Occipital lobe (tissue), 3 donors: ENCODE measurements at places on chromosomes 4 and X.

GRCh38 chr4:48178931-48179330 lies 44.9 kb upstream of the TXK start:
- DNase-seq, result no peak

DNA sequence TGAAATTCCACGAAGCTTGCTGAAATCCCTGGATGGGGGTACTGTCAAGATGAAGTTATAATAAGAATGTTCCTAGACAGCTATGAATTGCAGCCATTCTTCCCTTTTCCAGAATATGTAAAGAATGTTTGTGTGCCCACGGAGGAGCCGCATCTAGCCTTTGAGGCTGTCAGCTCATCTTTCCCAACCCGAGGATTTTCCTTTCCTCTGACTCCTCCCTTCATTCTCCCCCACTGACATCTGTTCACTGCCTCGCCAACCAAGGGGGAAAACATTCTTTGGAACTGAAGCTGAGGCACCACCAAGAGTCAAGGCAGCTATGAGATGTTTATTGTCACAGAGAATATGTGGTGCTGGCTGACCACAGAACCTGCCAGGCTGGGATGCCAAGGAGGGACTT lies 8.8 kb downstream of the NHSL2 start:
- DNase-seq, result no peak

DNA sequence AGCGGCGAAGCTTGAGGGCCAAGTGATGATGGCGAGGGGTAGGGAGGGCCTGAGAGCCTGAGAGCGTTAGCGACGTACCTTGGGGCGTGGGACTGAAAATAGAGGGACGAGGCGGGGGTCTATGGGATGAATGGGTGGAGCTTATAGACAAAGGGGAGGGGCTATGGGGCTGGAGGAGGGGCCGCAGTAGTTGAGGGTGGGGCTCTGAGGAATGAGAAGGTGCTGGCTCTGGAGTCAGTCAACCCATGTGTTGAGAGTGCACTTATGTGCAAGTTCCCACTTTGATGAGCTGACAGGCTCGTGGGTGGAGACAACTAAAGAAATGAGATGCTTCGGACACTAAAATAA lies 488 bp downstream of the TBC1D25 start:
- DNase-seq, result no peak

DNA sequence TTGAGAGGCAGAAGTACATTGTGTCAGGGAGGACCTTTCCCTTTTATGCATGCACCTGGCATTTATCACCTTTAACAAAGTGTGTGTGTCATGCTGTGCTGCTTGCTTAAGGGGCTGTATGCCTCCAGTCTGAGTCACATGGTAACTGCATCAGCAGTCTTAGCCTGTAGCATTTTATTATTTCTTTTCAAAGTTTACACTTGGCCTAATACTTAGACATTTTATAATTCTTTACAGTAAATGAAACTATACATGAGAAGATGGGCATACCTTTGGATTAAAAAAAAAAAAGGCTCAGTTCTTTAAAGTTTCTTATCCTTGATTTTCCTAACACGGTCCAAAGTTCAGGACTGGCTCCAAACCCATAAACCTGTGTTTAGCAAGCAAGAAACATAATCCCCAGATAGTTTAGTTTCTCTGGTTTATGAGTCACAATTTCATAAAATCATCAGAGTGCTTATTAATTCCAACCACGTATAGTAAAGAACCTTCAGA lies 14.6 kb downstream of the NPNT start:
- DNase-seq, result no peak

- no peak for DNase-seq
Observed at GRCh38 chr4:184747034-184747830, 13.3 kb upstream of the CENPU start.

DNA sequence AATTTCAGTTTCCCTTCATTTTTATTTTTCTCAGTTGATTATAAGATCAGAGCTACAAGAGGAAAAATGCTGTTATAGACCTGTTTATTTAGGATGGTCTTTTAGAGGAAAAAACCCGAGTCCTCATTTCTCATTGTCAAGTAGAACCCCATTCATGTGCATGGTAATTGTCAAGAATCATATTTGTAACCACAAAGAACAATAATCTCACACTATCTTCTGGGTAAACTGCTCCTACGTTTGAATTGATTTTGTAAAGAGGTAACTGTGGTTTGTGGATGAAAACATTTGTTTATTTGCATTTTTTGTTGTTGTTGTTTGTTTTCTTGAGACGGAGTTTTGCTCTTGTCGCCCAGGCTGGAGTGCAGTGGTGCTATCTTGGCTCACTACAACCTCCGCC lies 23.8 kb downstream of the RAPGEF2 start:
- DNase-seq, result no peak

GRCh38 chr4:136599890-136600289 lies 932.4 kb downstream of the PCDH18 start:
- no peak for DNase-seq

DNA sequence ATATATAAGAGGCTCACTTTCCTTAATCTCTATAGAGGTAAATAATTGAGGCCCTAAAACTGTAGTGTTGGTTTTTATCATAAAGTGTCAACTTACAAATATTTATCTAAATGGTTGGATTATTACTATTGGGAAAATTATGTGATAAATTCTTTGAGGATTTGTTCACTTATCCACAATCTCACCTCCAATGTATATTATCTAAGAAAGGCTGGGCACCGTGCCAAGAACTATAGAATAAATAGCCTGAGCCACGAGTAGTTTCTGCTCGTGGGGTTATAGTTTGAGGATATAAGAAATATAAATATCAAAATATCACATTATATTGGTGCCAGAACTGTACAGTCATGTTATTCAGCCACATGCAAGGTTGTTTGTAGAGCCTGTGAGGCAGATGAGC lies 177.9 kb downstream of the VEGFC start:
- no peak for DNase-seq

DNA sequence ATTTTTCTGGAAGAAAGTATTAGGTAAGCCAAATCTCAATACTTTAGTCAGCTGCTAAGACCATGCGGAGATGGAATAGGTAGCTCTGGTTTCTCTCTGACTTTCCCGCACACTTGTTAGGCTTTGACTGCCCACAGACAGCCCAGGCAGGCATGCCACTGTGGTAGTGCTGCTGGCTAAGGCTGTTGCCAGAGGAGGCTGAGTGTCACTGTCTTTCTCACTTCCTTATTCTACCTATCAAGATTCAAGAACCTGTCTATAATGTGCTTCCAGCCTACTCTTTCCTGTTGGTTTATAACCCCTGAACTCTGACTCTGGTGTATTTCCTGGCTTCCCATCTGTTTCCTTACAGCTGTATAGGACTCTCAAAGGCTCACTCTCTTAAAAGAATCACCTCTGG lies 81.8 kb upstream of the TRPC5 start:
- DNase-seq, result no peak

GRCh38 chr4:6271701-6272465 lies 2.2 kb downstream of the WFS1 start:
- no peak for DNase-seq

GRCh38 chr4:154367659-154368058 lies 123.9 kb downstream of the DCHS2 start:
- DNase-seq, result no peak

DNA sequence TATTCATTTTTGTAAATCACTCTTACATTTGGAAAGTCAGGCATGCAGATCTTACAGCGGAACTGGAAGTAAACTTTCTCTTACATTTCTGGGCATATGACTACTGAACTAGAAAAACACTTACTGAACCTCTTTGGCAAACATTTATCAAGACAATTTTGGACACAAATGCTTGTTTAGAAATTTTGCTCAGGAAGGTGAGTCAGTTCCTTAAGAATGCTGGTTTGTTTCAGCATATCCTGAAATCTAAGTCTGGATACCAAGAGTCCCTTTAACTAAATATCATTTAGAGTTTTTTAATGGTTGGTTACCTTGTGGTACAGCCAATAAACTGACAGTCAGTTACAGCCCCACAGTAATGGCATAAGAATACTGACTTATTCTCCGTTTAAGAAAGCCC lies 15.0 kb downstream of the SHISA3 start:
- no peak for DNase-seq

DNA sequence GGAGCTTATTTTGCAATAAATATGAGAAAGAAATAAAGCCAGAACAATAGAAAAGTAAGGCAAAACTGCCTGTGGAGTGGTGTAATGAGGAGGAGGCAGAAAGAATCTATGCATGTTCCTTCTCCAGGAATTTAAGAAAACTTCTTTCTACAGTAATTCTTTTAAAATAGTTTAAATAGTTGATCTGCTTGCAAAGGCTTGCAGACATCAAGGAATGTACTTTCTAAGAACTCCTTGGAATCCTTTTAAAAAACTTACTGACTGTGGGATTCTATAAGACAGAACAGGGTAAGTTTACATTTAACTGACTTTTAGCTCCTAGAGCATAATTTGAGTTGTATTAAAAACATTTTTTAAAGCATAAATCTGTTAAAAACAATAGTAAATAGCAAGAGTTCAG lies 63.2 kb upstream of the ALB start:
- no peak for DNase-seq

- DNase-seq, result no peak
Observed at GRCh38 chr4:159273141-159273438, 170.2 kb downstream of the RAPGEF2 start.

GRCh38 chrX:49282647-49283011 lies 13.0 kb downstream of the PPP1R3F start:
- peak; percentile 10 for DNase-seq

DNA sequence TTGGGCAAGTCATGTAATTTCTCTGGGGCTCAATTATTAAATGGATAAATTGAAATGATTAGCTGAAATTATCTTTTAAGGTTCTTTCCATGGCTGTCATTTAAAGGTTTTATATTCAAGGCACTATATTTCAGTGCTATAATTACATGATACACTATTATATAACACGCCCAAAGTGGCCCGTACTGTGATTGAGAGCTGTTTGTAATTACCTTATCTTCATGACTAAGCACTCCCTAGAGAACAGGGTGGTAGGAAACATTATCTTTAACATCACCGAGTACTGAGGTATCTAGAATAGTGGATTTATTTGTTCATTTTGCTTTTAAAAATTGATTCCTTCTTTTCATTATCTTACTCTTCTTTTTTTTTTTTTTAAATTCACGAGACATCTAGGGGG lies 79.0 kb downstream of the DIAPH2 start:
- no peak for DNase-seq

GRCh38 chr4:72591547-72592454 lies 22.8 kb upstream of the ADAMTS3 start:
- DNase-seq, result no peak

DNA sequence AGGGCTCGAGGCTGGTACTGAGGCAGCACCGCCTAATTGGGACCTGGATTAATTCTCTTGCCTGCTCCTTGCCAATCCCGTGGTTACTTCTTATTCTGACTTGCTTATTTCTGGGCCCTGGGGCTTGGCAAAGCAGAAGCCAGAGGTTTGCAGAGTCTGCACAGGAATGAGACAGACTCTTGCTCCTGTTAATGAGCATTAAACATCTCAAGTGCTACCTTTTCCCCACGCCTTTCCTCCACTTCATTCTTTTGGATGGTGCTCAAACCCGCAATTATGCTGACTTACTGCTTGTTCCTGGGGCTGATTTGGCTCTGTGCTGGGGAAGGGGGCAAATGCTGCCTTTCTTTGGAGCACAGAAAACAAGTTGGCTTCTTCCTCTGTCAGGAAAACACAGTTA lies 16.5 kb upstream of the STOX2 start:
- DNase-seq, result no peak
